ENCODE measurements at places on chromosomes 2 and 18.

GRCh38 chr18:58038063-58038462, 6.0 kb upstream of the NEDD4L start:
- DNase-seq: no peak

DNA sequence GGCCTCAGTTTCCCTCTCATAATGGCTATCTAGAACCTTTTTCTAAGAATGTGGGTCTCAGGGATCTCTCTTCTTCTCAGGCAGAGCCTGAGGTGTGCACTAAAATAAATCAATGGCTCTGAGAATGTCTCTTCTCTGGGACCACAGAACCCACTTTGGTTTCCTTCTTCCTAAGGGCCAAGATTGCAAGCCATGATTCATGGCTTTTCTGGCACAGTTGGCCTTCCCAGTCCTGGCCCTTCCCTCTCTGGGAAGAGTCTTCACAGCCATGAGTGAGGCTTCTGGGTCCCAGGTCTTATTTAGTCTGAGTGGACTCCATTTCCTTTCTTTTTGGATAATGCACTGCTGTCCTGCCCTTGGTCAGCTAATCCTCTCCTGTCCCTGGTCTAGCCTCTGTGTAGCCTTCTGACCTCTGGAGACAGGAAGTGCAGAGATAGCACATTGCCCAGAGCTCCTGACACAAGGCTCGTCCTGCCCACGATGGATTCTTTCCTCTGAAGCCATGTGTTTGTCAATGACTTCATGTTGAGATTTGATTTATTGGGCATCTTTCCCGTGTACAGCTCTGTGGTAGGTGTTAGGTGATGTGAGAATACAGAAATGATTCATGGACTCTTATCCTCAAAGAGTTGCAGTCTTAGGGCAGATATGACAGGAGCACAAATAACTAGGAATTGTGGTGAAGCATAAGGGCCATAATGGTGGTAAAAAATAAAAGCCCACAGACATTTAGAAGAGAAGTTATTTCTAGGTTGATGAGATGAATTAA, 245.0 kb downstream of the CLIP4 start:
- DNase-seq: no peak

GRCh38 chr18:38047820-38048219, 482.2 kb upstream of the CELF4 start:
- no peak for DNase-seq

GRCh38 chr2:234444893-234445292, 52.0 kb downstream of the ARL4C start:
- DNase-seq: peak; percentile 69

DNA sequence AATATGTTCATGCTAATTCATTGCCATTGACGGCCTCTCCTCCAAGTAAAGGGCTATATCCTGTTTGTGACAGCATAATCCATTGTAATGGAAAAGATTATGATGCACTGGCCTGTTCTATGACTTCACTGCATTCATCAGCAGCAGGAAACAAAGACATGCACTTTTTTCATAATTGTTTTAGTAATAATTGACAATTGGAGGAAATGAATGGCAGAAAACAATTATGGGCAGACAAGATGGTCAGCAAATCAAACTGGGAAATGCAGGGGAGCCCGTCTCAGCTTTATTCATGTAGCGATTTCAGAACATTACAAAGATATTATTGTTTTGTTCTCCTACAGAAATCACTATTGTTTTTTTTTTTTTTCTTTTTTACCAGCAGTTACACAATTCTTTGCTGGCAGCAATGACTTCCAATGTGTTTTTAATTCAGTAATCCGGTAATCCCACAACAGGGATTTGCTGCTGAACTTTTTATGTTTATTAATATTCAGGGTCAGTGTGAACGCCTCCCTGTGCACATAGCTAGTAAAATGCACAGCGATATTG, 33.8 kb upstream of the RASGRP3 start:
- no peak for DNase-seq

GRCh38 chr2:132915812-132916549, 246.0 kb upstream of the LYPD1 start:
- DNase-seq: no peak

GRCh38 chr2:189379731-189380261, 61.5 kb upstream of the WDR75 start:
- no peak for DNase-seq

GRCh38 chr2:128799284-128799552, 480.6 kb upstream of the HS6ST1 start:
- DNase-seq: no peak

DNA sequence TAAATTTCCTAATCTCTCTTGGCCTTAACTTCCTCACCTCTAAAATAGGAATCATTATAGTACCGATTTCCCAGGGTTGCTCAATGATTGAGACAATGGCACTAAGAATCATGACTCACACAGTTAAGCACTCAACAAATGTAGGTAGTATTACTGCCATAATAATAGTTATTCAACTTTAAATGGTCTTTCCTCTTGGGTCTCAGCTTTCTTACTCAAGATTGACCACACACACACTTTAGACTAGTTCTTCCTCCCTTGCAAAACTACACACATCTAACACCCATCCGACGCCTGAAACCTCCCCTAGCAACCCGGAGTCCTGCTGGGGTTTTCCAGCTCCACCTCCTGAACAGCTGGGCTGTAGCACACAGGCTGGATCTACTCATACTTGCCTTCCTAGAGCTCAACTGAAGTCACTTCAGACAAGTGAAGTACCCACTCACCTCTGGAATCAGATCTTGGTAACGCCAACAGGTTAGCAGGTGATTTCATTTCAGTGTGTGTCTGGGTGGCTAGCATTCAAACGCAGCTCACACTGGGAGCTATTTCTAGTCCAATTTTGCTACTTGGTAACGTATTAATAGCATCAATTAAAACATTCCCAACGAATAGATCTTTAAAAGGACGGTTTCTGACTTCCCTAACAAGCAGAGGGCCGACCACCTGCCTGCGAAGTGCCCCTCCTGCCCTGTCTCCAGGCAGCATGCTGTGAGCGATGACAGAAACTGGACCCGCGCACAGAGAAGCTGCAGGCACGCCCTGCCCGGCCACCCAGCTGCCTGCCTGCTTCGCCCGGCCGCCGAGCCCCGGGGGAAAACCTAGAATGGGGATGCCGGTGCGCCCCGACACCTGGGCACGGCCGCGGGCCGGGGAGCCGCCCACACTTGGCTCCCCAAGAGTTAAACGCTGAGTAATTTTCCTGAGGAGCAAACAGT, 1.1 kb downstream of the UXS1 start:
- peak; percentile 72 for DNase-seq

Data from activated naive CD8-positive, alpha-beta T cell treated with anti-CD3 and anti-CD28 coated beads for 36 hours (primary cell).